ENCODE measurements at places on chromosomes 12 and 14.

DNA sequence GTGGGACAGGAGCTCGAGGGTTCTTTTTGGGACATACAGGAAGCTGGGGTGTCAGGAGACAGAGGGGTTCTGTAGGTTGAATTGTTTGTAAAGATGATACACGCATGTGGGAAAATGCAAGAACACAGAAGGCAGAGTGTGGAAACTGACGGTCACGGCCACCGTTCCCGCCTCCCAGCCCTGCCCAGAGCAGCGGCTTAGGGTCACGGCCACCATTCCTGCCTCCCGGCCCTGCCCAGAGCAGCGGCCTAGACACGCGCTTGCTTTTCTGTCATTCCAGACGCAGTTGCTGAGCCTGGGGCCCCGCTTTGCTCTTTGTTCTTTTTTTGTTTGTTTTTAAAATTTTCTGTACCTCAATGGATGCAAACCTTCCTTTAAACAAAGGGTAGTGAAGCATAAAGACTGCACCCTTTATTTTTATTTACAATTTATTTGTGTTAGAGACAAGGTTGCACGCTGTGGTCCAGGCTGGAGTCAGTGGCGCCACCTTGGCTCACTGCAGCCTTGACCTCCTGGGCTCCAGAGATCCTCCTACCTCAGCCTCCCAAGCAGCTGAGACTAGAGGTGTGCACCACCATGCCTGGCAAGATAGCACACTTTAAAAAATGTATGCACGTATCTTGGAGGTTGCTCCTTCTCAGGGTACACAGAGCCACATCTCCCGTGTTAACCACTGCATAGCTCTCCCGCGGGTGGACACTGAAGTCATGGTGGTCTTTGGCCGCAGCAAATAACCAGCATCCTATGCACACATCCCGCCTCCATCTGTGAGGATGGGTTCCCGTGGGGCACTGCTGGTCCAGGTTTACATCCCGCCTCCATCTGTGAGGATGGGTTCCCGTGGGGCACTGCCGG, 142.3 kb downstream of the ADGRD1 start:
- no peak for DNase-seq

- DNase-seq, result no peak
Measured at GRCh38 chr14:20630340-20631022, 11.0 kb downstream of the OR6S1 start.

DNA sequence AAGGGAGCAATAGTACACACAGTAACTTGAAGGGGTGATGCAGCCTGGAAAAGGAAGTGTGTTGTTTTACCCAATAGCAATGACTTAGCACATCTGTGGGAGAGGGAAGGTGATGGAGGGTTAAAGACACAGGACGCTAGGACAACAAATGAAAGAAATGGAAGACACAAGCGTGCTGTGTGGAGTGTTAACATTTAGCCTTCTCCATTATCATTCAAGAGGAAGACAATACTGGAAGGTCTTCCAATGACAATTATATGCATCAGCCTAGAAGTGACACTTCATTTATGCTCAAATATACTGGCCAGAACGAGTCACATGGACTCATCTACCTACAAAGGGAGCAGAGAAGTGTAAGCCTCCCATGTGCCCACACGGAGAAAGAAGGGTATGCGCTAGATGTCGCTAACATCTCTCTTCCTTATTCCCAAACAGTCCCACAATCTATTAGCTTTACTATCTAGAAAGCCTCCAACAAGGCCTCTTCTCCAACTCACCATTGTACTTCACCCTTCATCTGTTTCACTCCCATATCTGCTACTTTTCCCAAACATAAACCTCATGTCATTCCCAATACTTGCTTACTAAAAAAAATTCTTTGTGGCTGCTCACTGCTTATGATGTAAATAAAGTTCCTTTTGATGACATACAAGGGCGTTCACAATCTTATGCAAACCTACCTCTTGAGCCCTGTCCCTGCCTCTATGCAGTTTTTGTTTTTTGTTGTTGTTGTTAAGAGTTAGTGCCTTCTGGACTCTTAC, 20.3 kb downstream of the PPM1H start:
- DNase-seq, result no peak

DNA sequence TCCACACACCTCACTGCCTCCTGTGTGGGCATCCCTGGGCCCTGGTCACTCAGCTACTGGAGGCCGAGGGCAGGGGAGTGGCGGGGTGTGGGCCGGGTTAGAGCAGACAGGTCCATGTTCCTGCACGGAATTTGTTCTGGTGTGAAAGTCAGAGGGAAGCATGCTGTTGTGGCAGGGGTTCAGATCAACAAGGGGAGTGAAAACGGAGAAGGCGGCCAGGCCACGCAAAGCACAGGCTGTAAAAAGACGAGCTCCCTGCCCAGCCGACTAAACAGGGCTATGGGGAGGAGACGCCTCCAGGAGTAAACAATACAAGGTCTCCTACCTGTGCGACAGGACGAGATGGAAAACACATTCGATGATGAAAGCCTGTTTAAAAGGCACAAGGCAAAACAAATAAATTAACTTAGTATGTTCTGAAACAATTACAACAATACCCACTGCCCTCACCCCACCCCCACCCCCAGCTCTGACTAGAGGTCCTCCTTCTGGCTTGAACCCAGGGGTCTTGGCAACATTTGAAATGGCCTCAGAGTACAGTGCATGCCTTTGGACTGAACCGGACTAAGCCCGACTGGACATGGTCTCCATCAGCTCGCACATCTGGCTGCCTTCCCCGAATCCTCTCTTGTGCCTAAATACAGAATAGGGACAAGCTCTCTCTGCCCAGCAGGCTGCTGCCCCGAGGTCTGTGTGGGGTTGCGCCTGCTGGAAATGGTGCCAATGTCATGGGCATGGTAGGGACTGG, 274.9 kb upstream of the DIO3 start:
- no peak for DNase-seq

GRCh38 chr12:70283232-70283631, 40.0 kb downstream of the CNOT2 start:
- no peak for DNase-seq

DNA sequence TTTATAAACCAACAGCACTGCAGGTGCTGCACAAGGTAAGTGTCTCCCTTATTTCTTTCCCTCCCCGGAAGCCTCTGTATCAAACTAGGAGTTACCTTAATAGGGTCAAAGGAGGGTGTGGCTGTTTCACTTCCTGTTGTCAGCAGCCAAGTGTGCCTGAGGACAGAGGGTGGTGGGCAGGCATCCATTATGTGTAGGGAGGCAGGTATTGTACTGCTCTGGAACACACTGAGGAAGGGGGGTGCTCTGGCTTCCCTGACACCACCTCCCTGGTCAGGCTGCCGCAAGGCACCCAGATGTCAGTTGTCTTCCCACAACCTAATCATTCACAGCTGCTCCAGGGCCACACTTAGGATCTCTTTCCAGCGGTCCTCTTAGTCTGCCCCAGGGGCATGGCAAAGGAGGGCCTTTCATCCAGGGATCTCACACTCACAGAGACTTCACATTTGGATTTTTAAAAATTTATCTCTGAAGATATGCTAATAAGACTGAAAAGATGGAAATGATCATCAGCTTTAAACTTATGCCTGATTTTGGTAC, 132.0 kb upstream of the ARHGAP5 start:
- DNase-seq, result no peak

GRCh38 chr14:82366803-82367202, 833.1 kb upstream of the SEL1L start:
- DNase-seq, result no peak

DNA sequence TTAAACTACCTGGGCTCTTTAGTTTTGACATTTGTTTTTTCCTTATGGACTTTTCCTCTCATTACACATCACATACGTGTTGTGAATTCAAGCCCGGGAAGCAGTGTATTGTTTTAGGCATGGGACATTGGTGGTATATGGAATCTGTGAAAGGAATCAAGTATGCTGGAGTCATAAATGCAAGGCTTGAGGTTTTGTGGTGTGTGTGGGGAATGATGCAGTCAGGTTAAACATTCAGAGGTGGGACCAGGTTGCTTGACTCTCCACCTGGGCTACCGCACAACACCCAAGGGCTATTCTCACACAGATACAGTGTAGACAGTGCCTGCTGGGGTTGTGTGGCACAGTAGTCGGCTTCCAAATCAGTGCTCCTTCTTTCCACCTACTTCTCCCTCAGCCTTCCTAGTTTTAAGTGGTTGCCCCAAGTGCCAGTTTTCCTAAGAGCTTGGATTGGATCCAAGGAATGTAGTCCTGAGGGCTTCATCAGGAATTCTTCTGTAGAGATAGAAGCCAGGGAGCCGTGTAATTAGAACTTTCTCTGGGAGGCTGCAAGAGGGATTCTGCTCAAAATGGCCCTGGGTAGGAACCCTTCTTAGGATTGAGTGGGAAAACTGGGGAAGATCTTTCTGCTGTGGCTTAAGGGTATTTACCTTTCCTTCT, 243.7 kb downstream of the C12orf75 start:
- DNase-seq, result peak; percentile 12

DNA sequence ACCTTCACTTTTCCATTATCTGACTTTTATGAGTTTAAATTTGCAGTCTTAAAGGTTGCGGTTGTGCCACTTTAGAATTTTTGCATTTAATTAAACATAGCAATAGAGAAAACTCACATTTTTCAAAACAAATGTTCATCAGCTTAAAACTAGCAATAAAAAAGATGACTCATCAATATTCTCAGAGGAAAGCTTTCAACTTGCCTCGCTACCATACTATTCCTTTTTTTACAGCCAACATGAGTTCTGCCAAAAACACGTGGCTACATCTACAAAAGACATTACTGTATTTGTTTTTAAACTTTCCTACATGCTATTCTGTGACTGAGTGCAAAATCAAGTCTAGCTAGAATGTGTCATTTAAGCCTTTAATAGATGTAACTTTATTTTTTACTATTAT, 497.1 kb downstream of the RPS29 start:
- DNase-seq, result no peak

DNA sequence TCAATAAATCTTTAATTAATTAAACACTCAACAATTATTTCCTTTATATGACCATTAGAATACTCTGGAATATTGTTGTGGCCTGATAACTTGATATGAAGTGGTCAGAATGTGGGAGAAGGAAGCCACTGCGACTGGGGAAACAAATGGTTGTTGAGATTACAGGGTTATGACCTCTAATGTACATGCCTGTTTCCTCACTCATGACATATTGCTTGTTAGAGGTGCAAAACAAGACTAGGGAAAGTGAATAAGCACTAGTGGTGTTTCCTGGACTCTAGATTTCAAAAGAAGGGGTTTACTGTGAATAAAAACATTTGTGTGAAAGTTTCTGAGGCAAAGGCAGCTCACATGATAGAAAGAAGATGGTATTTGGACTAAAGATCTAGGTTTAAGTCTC, 53.3 kb downstream of the STAB2 start:
- no peak for DNase-seq

DNA sequence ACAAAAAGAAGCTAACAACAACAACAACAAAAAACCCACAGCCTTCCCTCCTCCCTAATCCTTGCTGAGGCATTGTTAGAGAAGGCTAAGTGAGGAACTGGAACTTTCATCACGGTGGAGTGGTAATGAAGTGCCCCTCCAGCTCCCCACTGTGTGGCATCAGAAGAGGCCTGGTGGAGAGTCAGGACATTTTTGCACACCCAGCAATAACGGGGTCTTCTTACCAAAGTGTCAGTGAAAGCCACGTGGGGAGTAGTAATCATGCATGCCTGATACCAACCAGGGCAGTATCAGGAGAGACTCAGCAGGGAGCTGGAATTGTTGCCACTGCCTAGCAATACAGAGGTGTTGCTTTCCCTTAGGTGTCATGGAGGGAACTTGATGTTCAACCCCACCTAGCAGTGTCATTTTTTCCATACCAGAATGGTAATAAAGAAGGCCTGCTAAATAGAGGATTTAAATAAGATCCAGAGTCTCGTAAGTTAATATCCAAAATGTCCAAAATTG, 299.7 kb upstream of the RGS6 start:
- no peak for DNase-seq

- no peak for DNase-seq
Measured at GRCh38 chr12:60333461-60333860, 737.6 kb downstream of the SLC16A7 start.

GRCh38 chr12:100716945-100717732, 77.4 kb upstream of the ANO4 start:
- peak; percentile 39 for DNase-seq

GRCh38 chr14:82536566-82536965, 1002.9 kb upstream of the SEL1L start:
- no peak for DNase-seq

DNA sequence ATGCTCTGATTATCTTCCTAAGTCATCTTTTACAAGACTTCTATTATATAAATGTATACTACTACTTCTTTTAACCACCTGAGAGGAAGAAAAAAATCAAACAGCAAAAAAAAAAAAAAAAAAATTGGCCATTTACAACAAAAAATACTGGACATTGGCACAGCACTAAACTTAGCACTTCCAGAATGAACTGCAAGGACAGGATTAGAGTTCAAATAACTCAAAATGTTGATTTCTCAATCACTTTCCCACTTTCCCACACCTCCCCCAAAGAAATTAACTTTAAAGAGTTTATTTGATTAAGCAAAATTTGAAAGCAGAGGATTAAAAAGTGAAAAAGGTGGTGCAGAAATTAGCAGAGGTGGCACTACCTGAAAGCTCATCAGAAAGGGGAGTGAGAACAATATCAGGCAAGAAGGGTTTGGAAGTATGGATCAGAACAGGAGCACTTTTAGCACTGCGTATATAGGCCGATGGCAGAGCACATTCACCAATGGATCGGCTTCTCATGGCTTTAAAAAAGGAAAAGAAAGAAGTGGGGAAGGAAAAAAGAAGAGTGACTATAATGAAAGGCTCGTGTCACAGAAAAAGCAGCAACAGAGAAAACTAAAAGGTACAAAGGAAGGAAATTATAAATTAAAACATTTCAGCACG, 109.2 kb downstream of the RALGAPA1 start:
- no peak for DNase-seq

GRCh38 chr12:77337362-77337761, 272.0 kb upstream of the E2F7 start:
- no peak for DNase-seq

DNA sequence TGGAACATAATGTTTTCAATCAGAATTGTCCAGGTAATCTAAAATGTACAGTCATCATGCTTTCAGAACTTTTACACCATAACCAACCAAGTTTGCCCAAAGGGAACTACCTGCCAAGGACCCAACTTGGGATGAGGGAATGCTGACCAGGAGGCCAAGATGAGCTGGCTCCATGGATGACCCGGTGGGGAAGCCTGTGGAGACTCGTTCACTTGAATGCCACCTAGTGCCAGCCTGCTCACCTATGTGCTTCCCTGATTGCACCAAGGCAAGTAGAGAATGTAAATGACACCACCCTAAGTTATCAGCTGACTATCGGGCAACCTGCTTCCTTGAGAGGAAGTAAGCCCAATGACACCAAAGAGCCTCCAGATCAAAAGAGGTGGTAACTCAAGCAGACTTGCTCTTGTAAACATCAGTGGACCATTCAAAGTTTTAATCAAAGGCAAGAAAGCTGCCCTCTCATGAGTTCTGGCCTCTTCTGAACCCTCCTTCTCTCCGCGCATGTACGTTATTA, 137.3 kb downstream of the TTC7B start:
- no peak for DNase-seq

GRCh38 chr12:114434341-114434740, 28.4 kb upstream of the TBX5 start:
- no peak for DNase-seq

GRCh38 chr12:48054955-48055821, 50.7 kb downstream of the SENP1 start:
- no peak for DNase-seq
